ENCODE measurements at places on chromosomes 2 and 18.

GRCh38 chr2:203993560-203993959 lies 57.0 kb downstream of the ICOS start:
- DNase-seq: no peak

GRCh38 chr2:206160807-206161179 lies 1.1 kb downstream of the EEF1B2 start:
- DNase-seq: no peak

- no peak for DNase-seq
Measured at GRCh38 chr2:71700041-71700657, 246.8 kb downstream of the DYSF start.

GRCh38 chr18:62372156-62372555 lies 47.0 kb downstream of the TNFRSF11A start:
- peak; percentile 75 for DNase-seq

GRCh38 chr18:9684881-9685614 lies 23.1 kb upstream of the RAB31 start:
- DNase-seq: no peak

- DNase-seq: no peak
Measured at GRCh38 chr2:85663594-85664565, 4.1 kb downstream of the SFTPB start.

GRCh38 chr18:38525039-38525438 lies 959.4 kb upstream of the CELF4 start:
- no peak for DNase-seq

DNA sequence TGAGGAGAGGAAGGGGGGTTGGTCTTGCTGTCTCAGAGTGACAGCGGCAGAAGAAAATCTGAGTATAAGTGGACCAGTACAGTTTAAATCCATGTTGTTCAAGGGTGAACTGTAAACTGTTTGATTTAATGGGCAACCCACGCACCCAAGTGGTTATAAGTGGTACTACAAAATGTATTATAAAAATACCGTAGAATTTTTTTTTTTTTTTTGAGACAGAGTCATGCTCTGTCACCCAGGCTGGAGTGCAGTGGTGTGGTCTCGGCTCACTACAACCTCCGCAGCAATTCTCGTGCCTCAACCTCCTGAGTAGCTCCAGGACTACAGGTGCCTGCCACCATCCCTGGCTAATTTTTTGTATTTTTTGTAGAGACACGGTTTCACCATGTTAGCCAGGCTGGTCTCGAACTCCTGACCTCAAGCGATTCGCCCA lies 2.1 kb upstream of the CHCHD5 start:
- DNase-seq: no peak

DNA sequence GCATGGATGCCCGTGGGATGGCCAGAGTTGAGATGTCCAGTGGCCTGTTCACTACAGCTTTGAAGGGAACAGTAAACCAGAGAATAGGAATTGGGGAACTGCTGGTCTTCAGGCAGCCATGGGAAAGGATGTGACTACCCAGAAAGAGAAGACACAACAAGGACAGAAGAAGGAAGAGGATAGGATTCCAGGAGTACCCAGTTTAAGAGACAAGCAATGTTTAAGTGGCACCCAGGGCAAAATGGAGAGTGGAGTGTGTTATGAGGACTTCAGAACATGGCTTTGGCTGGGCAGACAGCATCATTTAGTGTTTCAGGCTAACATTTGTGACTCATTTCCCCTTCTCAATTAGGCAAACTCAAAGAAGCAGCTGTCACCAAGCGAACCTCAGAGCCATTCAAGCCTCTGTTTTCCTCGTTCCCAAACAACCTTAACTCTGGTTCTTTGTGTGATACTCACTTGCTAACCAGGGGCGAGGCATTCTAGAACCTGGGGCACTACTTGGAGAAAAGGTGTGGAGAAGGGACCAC lies 4.0 kb upstream of the FAM124B start:
- DNase-seq: no peak

- no peak for DNase-seq
Measured at GRCh38 chr2:76759634-76760366, 762.4 kb downstream of the LRRTM4 start.

- DNase-seq: no peak
Measured at GRCh38 chr2:138423198-138423597, 78.4 kb upstream of the SPOPL start.

- DNase-seq: no peak
Measured at GRCh38 chr2:33791625-33792024, 192.5 kb upstream of the FAM98A start.

DNA sequence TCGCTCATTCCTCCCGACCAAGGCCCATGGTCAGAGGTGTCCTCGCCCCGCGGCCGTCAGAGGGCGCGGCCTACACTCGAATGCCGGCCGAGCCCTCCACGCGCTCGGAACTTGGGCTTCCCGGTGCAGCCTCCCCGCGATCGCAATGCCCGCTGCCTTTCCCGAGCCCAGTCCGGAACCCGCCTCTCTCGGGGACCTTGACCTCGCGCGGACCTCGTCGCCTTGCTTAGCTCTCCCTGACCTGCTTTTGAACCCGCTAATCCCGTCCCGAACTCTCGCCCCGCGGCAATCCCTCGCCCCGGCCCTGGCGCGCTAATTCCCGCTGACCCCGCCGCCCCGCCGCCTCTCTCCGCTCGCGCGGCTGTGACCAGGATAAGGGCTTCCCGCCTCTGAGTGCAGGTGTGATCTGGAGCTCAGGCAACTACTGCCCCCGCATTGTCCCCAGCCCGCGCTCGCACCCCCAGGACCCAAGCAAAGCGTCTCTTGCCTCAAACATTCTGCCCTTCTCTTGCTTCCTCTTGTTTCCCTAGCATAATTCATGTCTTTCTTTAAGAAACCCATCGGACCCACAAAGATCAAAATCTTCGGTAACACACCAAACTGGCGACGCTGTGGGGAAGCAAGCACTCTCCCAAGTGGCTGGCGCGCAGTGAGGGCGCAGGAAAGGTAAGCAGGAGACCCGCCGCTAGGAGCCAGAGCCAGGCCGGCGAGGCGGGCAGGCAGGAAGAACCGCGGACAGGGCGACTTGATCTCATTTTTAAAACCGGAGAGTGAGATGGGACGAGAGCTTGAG lies 46.6 kb upstream of the ATP6V1B1 start:
- no peak for DNase-seq

DNA sequence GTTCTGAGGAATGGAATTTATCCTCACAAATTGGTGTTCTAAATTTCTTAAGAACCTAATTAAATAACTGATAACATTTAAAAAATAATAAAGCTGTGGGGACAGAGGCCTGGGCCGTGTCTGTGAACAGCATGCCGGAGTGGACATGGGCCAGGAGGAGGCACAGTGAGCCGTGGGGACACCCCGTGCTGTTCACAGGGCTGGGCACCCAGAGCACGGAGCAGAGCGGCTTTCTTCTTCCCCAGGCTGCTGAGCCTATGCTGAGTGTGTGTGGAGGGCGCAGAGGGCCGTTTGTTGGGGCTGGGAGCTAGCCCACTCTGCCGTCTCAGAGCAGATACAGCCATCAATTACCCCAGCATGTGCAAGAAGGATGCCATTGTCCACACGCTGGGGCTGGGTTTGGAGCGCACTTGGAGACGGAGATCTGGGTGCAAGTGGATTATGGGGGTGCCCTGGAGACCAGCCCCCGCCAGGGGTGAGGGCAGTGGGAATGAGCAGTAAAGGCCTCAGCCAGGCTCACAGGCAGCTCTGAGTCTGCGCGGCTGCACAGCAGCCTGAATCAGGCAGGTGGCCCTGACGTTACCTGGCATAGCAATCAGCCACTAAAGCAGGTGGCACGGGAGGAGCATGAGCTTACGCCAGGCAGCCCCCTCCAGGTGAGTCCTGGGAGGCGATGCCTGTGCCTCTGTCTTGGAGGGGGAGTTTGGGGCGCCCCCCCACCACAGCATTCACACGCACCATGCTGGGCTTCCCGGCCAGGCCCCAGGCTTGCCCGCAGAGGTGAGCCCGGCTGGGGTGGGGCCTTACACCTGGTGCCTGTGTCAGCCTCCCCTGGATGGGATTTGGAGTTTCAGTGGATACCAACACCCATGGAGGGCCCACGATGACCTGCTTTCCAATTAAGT lies 52.1 kb upstream of the SLC66A3 start:
- DNase-seq: no peak

- peak; percentile 89 for DNase-seq
Measured at GRCh38 chr2:1366546-1367134, 46.6 kb upstream of the TPO start.

DNA sequence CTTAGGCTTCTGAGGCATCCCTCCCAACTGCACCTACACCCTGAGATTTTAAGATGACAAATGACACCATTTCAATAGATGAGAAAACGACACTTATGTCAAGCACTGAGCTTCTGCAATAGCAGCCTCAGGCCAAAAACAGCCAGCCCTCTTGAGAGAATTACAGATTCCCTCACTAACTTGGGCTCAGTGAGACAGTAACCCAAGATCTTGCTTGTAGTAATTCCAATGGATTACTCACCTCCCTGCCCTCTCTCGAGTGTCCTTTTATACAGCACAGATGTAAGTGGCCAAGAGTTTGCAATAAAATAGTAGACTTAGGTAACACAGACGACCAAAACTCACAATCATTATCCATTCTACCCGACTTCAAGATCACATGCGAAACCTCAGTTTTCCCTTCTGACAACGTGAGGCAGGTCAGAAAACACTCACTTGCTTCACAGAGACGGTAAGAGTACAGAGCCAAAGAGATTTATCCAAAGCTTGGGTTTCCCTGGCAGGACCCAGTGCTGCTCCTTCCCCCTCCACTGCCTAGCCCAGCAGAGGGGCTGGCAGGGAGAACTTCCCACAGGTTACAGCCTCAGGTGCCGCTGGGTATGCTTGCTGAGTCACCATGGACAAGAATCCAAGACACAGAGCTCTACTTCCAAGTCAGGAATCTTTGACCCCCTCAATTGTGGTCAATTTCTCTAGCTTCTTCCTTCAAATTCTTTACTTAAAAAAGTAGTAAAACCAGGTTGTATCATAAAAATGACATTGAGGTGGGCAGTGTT lies 181.4 kb downstream of the MYO5B start:
- no peak for DNase-seq

- no peak for DNase-seq
Measured at GRCh38 chr18:71105078-71105819, 816.4 kb downstream of the SOCS6 start.

DNA sequence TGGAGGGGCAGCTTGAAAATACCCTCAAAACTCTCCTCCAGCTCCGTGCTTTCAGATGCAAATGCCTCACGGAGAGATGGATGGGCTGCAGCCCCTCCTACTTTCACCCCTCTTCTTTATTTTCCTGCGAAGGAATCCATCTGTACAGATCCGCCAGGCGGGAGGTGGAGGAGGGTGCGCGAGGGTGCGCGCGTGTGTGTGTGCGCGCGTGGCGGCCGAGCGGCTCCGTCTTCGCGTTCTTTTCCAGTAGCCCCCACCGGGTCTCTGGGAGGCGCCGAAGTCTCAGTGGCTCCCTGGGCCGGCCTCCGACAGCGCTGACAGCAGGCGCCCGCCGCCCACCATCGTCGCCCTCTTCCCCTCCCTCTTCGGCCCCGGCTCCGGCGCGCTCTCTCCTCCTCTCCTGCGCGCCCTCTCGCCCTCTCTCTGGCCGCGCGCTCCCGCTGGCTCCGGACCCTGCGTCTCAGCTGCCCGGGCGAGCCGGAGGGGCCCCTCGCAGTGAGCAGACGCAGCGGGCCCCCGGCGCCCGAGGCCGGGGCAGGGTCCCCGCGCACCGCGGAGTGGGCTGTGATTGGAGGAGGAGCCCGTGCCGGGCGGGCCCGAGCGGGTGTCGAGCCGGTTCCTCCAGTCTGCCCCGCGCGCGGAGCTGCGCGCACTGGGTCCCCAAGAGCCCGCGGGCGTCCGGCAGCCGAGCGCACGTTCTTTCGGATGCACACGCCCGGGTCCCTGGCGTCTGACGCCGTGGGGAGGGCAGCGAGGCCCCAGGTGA lies at the start of gene CDH7:
CDH7 (plus strand) TSS at position 624 of the 766 bp plus-strand sequence. CDS start 11,831 bp downstream, outside the sequence.
- peak; percentile 37 for DNase-seq

GRCh38 chr2:173997753-173998152 lies 32.6 kb upstream of the SP3 start:
- no peak for DNase-seq

DNA sequence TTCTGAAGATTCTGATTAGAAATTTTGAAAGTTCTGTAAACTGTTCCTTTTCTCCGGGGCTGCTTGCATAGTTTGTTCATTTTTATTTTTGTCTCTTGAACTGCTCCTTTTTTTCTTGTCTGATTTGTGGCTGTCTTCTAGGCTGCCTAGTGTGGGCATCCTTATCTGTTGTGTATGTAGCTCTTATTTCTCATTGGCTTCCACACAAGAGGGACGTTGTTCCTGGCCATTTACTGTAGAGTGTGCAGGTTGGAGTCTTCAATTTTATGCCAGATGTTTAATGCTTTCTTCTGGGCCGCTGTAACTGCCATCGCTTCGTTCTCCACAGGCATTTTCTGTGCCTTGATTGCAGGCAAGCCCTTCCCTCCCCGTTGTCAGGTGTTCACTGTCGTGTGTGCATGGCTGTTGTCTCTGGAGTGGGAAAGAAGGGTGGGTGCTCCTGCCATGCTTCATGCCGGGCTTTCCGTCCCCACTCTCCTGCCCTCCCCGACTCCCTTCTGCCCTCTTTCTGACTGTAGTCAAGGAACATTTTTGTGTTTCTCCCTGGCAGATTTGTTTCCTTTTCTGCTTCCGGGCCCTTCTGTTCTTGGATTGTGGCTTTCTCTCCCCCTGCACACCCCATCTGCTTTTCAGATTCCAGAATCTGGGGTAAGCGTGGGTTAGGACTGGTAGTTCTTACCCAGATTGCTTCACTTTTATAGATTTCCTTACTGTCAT lies 15.5 kb downstream of the CEP192 start:
- no peak for DNase-seq

GRCh38 chr2:147862859-147863516 lies 18.2 kb downstream of the ACVR2A start:
- no peak for DNase-seq

DNA sequence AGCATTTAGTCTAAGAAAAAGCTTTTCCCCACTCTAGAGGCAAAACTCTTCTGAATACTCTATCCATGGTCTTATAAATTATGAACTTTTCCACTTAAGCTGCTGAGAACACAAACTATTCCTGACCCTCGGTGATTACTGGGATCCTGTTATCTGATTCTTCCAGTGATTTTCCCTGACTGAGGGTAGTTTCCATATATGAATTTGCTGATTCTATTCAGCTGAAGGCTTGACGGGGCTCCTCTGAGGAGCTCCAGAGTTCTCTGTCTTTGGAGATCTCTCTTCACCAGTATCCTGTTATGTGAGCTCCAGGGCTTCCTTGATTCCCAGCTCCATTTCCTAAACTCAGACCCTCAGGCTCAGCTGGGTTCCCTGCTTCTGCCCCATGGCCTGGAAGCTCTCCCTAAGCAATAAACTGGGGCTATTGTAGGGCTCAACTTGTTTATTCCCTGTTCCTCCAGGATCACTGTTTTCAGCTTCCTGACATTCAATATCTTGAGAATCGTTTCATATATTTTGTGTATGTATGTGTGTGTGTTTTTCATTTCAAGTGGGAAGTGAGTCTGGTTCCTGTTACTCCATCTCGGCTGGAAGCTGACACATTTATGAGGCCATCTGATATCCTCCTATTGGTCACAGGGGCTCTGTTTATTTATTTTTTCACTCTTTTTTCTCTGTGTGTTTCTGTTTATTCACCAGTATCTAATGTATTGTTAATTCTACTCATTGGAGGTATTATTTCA lies 78.2 kb downstream of the ARHGAP28 start:
- no peak for DNase-seq

GRCh38 chr2:75582840-75583239 lies 22.1 kb upstream of the EVA1A start:
- DNase-seq: no peak

- no peak for DNase-seq
Measured at GRCh38 chr2:171345971-171346722, 87.6 kb downstream of the METTL8 start.

Measured in NCI-H1092 (cell line).